HT1080 (cell line): ENCODE measurements at places on chromosomes 6 and 20. TPM values are rescaled to one million over a fixed set of nuclear protein-coding genes. Genes with fewer than 3 reads are reported as not detected.

SLC22A7 gene
- not detected in 2 replicates for total RNA-seq

PTCHD4 gene
- 9.0 and 11.9 TPM in 2 replicates for total RNA-seq

BPIFA1 gene
- total RNA-seq = not detected in 2 replicates

SLC17A2 gene
- total RNA-seq = not detected in 2 replicates

HTR1E gene
- total RNA-seq = not detected in 2 replicates

ENPP1 gene
- total RNA-seq = 17.9 and 24.7 TPM in 2 replicates

ANKRD6 gene
- 1.0 and 1.2 TPM in 2 replicates for total RNA-seq

BPIFB2 gene
- total RNA-seq = not detected in 2 replicates

BPIFB1 gene
- not detected in 2 replicates for total RNA-seq

BTN1A1 gene
- 0.23 TPM in 1 of 2 replicates, not detected in the other for total RNA-seq

MCCD1 gene
- not detected in 2 replicates for total RNA-seq

IER3 gene
- total RNA-seq = 156 and 195 TPM in 2 replicates

GRCh38 chr6:156283091-156283490, 494.1 kb upstream of the ARID1B start:
- no peak for DNase-seq

- DNase-seq = peak; percentile 67
Observed at GRCh38 chr6:5866547-5867051, 140.1 kb downstream of the NRN1 start.

DNA sequence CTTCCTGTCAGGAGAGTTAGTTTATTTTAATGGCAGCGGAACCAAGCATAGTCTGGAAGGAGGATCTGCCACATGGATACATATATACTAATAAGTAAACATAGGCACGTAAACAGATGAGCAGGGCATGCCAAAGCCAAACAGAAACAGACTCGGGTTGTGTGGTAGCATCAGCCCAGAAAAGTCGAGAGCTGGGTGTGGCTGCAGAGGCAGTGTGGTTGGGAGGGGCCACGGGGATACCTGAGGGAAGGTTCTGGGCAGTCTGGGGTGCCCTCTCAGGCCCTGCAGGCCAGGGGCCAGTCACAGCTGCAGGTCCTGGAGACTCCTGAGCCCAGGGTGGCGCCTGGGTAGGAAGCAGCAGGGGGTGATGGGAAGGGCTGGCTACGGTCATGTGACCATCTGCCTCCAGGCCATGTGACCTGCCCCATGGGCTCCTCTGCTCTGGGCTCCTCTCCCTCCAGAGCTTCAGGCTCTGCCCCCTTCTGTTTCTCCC, 42.8 kb upstream of the MRPS10 start:
- DNase-seq = peak; percentile 26

DNA sequence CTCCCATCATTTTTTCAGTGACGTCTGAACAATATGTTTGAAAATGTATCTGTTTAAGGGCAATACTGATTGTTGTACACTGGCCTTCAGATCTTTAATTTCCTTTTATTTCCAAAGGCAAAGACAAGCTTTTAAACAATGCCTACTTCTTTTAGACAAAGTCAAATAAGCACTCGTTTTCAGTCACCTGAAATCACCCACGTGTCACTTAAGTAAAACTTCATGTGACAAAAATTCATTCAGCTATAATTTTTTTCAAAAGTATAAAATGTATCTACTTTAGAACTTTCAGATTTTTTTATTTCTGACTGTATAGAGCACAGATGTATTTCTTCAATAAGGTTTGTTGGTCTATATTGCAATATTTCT, 113.5 kb upstream of the BEND6 start:
- no peak for DNase-seq

GRCh38 chr20:7094438-7094997, 327.0 kb downstream of the BMP2 start:
- peak; percentile 50 for DNase-seq

- no peak for DNase-seq
Observed at GRCh38 chr20:10508468-10509251, 73.6 kb downstream of the SLX4IP start.

- no peak for DNase-seq
Observed at GRCh38 chr6:44514085-44514484, 126.6 kb downstream of the CDC5L start.

DNA sequence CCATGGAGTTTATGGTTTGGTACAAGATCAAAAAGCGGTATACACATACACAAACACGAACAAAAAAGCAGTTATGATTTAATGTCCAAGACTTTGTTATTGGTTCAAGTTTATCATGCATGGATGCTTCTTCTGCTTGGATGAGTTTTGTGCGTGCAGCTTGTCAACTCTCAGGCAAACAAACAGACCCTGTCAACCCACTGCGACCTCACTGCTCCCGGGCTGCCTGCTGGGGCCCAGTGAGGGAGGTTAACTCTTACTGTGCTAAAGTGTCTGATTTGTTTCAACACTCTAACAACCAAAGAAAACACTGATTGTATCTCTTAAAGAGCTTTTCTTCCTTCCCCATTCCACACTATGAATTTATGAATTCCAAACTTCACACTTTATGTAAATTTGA, 26.8 kb upstream of the DDR1 start:
- DNase-seq = no peak

DNA sequence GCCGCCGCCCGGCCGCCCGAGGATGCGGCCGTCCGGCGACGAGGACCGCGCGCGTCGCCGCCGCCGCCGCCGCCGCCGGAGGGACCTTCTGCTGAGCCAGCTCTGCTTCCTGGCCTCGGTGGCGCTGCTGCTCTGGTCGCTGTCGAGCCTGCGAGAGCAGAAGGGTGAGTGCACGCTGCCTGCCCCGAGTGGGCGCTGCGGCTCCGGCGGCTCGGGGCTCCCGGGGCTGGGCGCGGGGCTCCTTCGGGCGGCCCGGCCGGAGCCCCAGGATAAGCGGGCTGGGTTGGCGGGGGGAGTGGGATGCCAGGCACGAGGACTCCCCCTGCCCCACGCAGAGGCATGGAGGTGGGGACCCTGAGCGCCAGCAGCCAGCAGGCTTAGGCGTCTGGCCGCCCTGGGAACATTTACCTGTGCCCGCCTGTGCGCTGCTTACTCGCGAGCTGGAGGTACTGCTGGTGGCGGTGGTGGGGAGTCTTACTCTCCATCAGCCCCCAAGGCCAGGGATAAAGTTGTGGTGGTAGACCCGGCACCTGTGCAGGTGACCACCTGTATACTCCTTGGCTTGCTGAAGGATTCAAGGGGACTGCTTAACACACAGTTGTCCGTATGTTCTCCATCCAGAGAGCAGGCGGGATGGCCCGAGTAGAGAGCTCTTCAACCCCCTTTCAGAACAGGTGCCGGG, 520 bp downstream of the SLC24A3 start:
- DNase-seq = no peak

- peak; percentile 83 for DNase-seq
Observed at GRCh38 chr20:35344354-35344837, 52.2 kb upstream of the FAM83C start.

- DNase-seq = no peak
Observed at GRCh38 chr6:127182501-127182900, 64.0 kb downstream of the RSPO3 start.

DNA sequence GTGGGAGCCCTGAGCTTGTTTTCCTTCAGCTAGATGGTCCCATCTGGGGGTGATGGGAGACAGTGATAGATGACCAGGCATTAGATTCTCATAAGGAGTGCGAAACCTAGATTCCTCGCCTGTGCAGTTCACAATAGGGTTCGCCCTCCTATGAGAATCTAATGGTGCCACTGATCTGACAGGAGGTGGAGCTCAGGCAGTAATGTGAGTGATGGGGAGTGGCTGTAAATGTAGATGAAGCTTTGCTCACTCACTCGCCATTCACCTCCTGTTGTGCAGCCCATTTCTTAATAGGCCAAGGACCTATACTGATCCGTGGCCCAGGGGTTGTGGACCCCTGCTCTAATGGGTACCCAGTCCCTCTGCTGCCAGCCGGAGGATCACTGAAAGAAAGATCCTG, 20.7 kb upstream of the KCNB1 start:
- no peak for DNase-seq

DNA sequence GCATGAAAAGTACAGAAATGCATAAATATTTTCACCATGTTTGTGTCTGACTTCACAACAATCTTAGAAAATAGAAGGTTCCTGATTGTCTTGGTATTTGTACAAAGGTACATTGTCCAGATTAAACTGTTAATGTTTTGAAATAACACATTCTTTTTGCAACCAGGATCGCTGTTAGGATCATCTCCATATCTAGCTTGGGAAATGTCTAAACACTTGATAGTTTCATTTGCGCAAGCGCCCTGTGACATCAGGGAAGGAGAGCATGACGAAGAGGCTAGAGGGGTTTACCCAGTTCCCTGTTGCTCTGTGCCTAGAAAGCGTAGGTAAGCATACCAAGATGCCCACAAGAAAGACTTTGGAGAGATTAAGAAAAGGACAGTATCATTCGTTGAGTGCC, 19.4 kb downstream of the ALDH8A1 start:
- no peak for DNase-seq

GRCh38 chr20:5654557-5654956, 95.6 kb upstream of the SHLD1 start:
- DNase-seq = peak; percentile 95

GRCh38 chr20:47800623-47801022, 15.3 kb upstream of the SULF2 start:
- no peak for DNase-seq

DNA sequence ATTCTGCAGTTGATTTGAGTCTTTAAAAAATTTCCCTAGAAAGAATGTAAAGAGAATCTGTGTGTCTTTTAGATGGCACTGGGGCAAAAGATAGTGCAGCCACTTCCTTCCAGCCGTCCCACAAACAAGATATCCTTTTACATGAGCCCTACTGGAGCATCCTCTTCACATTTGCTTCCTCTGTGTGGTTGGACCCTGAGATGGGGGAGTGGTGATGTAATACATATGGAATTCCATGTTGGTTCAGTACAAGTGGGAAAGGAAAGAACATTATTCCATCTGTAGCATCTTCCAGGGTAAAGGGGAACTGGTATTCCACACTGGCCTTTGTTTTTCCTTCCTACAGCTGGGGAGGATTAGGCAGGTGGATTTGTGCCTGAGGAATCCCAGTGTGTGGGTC, 78.9 kb upstream of the ISM1 start:
- DNase-seq = peak; percentile 85

DNA sequence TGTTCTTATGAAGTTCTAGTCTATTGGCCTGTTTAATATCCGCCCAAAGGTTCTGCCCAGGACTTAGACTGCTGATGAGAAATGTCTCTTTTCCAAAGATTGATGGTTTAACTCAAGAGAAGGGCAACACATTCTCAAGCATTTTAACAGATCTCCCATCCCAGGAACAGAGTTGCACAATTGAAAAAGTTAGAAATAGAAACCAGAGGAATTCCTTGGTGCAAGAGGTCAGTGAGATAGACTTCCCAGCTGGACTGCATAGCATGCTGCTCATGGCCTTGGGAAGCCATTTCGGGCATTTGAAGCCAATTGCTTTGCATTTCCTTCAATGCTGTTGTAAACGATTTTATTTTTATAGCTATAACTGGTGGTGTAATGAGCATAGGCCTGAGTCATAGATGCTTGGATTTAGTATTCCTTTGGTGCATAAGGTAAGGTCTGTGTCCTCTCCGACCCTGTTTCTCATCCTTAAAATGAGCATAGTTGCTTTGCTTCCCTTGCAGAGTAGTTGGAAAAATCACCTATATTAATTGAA, 292.2 kb upstream of the JAG1 start:
- no peak for DNase-seq

GRCh38 chr6:110934381-110934898, 24.1 kb upstream of the GTF3C6 start:
- DNase-seq = no peak

DNA sequence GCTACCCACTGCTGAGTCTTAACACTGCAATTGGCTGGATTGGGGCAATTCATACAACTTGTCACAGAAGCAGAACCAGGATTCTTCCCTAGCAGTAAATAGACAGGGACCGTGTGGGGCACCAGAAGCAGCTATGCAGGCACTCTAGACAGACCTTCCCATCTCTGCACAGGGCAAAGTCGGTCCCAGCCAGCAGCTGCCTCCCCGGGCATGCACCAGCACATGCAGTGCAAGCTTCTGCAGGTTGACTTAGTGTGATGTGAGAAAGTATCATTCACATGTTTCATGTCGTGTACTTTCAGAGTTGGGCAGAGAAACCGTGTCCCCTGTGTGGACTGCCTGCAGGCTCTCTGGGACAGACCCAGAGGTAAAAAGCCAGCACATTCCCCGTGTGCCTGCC, 98.0 kb upstream of the FOXA2 start:
- DNase-seq = no peak
